ENCODE measurements at places on chromosomes 1 and 21. TPM values are rescaled to one million over a fixed set of nuclear protein-coding genes. Genes with fewer than 3 reads are reported as not detected.

GRCh38 chr1:157600236-157600635 lies 2.4 kb upstream of the FCRL4 start:
- peaks cover 39% of the 10 kb centered on the region for H3K27me3 ChIP-seq
- no peaks in the 10 kb centered on the region for H3K4me1 ChIP-seq
- H3K27ac ChIP-seq = no peak overlapping the region
- no peak for DNase-seq

- H3K36me3 ChIP-seq = no peaks in the 10 kb centered on the region
- no peak for DNase-seq
- H3K27ac ChIP-seq = peak overlapping the region; percentile 85
- H3K27me3 ChIP-seq = no peaks in the 10 kb centered on the region
Measured at GRCh38 chr1:26529405-26529654, 231 bp upstream of the RPS6KA1 start.

DNA sequence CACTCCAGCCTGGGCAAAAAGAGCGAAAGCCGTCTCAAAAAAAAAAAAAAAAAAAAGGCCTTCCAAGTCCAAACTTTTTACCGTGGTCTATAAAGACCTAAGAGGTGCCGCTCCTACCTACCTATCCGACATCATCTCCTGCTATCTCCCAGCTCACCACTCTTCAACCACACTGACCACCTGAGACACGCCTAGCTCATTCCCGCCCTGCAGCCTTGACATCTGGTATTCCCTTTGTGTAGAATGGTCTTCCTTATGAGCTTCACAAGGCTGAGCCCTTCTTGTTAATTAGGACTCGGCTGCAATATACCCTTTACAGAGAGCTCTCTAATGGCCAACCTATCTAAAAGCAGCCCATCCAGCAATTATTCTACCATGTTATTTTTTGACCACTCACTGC lies 680 bp downstream of the MAGOH start:
- DNase-seq = no peak
- peaks cover 8% of the 10 kb centered on the region for H3K4me1 ChIP-seq
- H3K36me3 ChIP-seq = peaks cover 18% of the 10 kb centered on the region
- H3K27me3 ChIP-seq = no peaks in the 10 kb centered on the region

DNA sequence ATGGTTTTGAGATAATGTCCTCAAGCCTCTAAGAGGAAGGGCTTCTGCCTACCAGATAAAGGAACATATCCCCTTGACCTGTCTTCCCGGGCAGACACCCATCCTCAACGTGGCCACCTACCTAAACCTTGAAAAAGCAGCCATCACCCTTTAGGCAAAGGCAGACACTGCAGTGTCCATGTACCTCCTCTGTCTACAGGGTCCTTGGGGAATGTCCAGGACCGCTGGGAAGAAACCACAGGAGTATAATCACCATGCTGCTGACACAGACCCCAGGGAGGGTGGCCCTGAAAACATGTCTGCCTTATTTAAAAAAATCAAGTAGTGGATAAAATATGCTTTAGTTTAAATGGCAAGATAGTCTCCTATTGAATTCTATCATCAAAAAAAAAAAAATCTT lies 16.6 kb downstream of the BCAR3 start:
- H3K27ac ChIP-seq = peak overlapping the region; percentile 65
- no peak for DNase-seq
- H3K4me3 ChIP-seq = no peak overlapping the region
- H3K27me3 ChIP-seq = no peaks in the 10 kb centered on the region

ERRFI1 gene
- total RNA-seq = 777 TPM

DNA sequence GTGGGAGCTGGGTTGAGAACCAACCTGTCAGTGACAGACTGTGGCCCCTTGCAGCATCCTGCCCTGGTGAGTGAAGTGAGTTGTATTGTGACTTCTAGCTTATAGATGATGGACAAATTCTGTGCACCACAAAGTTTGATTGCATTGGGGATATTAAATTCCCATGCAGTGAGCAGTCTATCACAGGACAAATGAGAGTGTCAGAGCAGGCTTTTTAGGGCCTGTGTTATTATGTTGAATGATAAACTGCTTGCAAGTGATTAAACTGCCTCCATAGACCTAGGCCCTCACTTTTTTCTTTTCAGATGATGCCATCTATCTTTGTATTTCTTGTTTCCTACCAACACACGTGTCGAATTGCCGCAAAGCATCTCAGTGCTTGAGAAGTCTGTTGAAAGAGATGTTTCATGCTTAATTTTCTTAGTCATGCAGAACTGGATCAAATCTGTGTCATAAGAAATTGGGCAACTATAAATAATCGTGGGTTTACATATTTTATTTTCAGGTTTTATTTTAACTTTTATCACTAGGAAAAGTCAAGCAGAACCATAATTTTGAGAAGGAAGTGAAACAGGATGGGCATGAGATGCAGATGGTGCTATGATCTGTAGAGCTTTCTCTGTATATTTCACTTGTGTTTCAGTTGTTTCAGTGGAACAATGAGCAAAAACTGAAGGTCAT lies 199.2 kb downstream of the S1PR1 start:
- H3K36me3 ChIP-seq = no peaks in the 10 kb centered on the region
- no peak overlapping the region for H3K27ac ChIP-seq
- no peaks in the 10 kb centered on the region for H3K4me1 ChIP-seq
- DNase-seq = no peak

DNA sequence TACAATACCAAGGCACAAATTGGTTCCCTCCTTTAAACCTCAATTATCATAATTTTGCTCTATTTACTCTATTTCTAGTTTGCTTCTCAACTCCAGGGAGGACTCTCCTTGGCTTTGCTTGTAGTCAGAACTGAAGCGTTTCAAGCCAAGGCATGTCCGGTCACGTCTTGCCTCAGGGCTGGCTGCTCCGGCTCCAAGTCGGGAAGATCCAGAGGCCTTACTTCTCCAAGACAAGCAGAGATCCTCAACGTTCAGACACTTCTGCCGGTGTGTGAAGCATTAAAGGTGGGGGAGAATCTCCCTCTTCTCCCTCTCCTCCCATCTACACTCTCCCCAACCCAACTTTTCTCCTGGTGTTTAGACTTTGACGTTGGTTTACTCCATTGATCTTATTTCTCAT lies 7.2 kb upstream of the HHAT start:
- no peak overlapping the region for H3K27ac ChIP-seq
- H3K4me3 ChIP-seq = no peak overlapping the region
- H3K4me1 ChIP-seq = no peaks in the 10 kb centered on the region
- no peaks in the 10 kb centered on the region for H3K27me3 ChIP-seq
- no peaks in the 10 kb centered on the region for H3K36me3 ChIP-seq

DNA sequence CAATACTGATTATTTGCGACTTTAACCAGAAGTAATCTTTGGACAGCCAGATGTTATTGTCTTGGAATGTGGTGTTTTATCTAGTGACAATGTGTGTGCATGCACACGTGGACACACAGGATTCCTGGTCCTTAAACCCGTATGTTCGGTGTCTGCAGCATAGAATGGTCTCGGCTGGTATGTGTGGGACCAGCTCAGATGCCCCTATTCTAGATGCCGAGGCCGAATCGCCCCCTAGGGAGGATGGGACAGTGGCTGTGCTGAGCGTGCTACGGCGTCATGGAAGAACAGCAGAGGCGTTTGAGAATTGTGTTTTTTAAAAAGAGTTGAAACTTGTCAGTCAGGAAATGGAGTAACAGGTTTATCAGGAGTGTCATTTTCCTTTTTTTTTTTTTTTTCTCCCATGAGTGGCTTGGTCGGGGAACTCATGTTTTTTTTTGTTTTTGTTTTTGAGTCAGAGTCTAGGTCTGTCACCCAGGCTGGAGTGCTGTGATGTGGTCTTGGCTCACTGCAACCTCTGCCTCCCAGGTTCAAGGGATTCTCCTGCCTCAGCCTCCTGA lies 30.1 kb downstream of the SKI start:
- H3K27me3 ChIP-seq = no peaks in the 10 kb centered on the region
- peaks cover 22% of the 10 kb centered on the region for H3K36me3 ChIP-seq
